Kidney (tissue), 22 donors: ENCODE measurements at places on chromosomes 1 and 21. TPM values are rescaled to one million over a fixed set of nuclear protein-coding genes. Genes with fewer than 3 reads are reported as not detected.

The ASCL5 gene
- not detected for total RNA-seq

The SLC39A1 gene
- total RNA-seq: 125 TPM

The XKR8 gene
- total RNA-seq: 8.2 TPM

The OR2T11 gene
- 0.57 TPM for total RNA-seq

The CHODL gene
- 2.0 TPM for total RNA-seq

The TOMM20 gene
- total RNA-seq: 102 TPM

The U2AF1 gene
- 15.7 TPM for total RNA-seq

The LDLRAD2 gene
- 0.79 TPM for total RNA-seq

The TNFRSF25 gene
- total RNA-seq: 13.8 TPM

The IL20 gene
- not detected for total RNA-seq
